ENCODE measurements at places on chromosomes 1 and 21.

DNA sequence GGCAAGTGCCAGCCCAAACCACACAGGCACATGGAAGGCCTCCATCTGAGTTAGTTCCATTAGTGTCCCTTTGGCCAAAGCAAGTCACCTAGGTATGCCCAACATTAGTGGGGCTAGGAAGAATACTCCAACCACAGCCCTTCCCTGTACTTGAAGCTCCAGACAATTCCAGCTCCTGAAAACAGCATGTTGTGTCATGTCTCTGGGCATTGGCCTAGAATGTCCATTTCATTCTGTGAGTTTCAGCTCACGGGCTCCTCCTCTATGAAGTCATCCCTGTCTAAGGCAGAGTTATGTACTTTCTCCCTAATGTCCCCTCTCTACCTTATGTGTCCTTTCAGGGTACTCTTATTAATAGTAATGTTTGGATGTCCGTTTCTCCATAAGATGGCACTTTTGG, 96.5 kb upstream of the SPATA6 start:
- DNase-seq: no peak

- no peak for DNase-seq
These were observed 17.1 kb downstream of the ATP5PF start for GRCh38 chr21:25717491-25718147.

DNA sequence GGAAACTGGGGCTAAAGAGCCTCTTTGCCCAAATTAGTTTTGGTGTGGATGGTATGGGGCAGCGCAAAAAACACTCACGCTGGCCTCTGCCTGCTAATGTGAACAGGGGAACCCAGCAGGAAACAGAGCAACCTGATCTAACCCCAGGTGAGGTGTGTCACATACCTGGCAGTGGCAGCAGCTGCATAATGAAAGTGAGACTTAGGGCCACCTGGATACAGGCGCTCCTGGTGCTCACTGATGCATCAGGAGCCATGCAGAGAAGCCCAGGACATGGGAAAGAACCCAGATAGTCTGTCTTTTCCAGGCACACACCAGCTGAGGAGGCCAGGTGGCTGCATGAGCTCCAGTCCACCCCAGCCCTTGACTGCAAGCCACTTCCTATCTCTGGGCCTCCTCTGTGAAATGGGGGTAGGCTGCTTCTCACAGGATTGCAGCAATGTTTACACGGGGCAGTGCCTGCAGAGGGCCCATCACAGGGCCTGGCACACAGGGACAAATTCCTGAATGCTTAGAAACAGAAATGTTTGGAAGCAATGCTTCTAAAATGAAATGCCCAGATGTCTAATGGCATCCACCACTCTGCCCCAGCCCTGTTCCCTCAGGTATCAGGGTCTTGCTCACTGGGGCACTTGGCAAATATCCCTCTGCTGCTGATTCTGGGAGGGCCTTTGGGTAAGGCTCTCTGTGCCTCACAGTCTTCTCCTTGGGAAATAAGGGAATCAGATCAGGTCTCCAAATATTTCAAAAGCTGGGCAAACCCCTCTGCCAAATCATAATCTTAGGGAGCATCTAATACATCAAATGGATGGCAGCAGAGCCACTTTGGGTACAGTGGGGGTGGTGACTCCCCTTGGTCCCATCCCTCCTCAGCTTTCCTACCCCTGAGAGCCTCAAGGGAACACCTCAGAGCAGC, 19.9 kb downstream of the DHCR24 start:
- no peak for DNase-seq

DNA sequence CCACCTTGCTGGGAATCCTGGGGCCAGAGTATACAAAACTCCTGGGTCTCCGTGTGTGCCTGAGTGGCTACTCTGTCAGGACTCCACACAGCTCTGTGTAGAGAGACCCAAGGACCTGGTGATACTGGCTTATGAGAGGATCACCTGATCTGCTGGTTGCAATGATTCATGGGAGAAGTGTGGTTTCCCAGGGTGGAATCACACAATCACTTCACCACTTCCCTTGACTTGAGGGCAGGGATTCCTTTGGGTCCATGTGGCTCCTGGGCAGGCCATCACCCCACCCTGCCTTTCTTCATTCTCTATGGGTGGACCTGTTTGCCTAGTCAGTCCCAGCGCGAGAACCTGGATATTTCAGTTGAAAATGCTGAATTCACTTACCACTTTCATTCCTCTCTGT, 13.3 kb downstream of the PRSS38 start:
- DNase-seq: no peak

GRCh38 chr21:16215193-16215592, 485.4 kb downstream of the USP25 start:
- DNase-seq: no peak

DNA sequence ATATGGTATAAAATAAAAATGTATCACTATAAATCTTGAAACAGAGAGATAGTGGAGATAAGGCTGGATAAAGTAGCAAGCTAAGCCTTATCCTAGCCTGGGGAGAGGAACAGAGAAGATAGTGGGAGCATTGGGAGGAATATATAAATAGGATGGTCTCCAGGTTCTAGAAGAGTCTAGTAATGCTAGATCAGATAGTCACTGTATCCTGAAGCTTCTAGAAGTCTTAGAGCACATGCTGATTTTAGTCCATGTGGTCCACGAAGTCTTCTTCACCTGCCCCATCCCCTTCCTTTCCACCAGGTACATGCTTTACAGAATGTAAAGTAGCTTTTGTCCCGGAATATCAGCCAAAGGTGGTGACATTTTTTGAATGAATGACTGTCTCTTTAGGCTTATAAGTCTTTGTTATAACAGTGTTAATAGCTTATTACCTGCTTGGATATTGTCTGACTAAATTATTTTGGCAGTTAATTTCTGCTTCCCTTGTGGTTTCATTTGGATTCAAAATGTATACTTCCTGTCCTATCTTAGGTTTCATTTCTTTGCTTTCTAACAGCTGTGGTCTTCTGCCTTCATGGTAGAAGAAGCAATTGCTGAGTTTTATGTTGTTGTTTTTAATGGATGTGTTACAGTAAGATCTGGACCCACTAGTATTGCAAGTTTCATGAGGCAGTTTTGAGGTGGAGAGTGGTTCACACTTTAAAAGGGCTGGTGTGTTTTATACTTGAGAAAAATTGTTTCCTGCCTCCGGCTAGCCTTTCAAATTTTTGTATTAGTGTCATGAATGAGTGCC, 5.9 kb downstream of the SMG7 start:
- no peak for DNase-seq

- no peak for DNase-seq
These were observed 29.4 kb downstream of the HMGB4 start for GRCh38 chr1:33893147-33893830.

GRCh38 chr1:219185486-219186117, 11.9 kb downstream of the LYPLAL1 start:
- DNase-seq: no peak

GRCh38 chr1:8903410-8903809, 24.9 kb upstream of the ENO1 start:
- DNase-seq: no peak

DNA sequence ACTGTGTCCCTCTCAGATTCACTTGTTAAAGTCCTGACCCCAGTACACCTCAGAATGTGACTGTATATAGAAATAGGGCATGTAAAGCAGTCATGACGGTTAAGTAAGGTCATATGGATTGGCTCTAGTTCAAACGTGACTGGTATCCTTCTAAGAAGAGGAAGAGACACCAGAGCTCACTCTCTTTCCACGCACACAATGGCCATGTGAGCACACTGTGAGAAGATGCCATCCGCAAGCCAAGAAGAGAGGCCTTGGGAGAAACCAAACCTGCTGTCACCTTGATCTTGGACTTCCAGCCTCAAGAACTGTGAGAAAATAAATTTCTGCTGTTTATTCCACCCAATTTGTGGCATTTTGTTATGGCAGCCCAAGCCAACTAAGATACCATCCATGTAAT, 56.8 kb upstream of the IRF2BP2 start:
- no peak for DNase-seq

- no peak for DNase-seq
These were observed 18.6 kb downstream of the NAV1 start for GRCh38 chr1:201557572-201557958.

- no peak for DNase-seq
These were observed 309.5 kb downstream of the KIF26B start for GRCh38 chr1:245464290-245464689.

GRCh38 chr21:44013380-44014088, 1.4 kb downstream of the TRAPPC10 start:
- DNase-seq: peak; percentile 13

GRCh38 chr1:157968946-157969345, 24.5 kb upstream of the KIRREL1 start:
- no peak for DNase-seq

DNA sequence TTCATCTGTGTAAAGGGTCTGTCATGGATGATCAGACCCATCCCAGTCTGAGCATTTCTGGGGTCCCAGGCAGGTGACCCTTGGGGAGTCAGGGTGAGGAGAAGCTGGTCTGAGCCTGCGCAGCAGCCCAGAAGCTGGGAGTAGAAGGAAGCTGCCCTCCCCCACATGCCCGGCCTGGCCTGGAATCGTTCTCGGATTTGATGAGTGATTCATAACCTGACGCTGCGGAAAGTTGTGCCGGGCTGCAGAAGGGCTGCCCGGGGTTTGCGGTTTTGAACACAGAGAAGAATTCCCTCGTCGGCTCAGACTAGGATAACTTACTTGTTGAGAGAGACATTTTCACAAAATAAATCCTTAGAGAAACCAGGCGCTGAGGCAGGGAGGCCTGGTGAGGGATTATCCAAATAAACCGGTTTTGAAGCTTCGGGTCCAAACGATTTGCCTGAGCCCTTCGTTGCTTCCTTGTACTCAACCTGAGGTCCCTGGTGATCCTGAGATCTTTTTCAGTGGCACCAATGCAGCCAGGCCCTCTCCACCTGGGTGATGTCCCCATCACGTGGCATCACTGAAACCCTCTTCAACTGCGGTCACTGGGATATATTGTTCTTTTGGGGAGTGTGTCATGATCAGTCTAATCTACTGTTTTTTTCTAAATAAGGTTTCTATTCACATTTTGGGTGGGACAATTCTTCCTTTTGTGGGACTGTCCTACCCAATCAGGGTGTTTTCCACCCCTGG, 29.2 kb downstream of the EPHB2 start:
- no peak for DNase-seq

DNA sequence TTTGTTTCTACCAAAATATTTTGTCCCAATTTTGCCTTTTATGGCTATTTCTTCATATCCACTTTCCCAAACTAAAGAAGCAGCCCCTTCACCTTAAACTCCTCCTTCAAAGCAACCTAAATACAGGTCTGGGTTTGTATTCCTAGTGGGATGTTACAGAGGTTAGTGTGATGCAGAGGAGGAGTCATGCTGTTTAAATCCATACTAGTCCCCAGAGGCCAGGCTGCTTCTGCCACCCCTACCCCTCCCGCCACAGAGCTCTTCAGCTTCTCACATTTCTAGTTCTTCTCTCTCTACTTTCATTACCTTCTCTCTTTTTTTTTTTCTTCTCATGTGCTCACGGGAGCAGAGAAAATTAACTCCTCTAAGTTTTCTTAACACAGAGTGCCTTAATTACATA, 29.3 kb downstream of the SELL start:
- no peak for DNase-seq

DNA sequence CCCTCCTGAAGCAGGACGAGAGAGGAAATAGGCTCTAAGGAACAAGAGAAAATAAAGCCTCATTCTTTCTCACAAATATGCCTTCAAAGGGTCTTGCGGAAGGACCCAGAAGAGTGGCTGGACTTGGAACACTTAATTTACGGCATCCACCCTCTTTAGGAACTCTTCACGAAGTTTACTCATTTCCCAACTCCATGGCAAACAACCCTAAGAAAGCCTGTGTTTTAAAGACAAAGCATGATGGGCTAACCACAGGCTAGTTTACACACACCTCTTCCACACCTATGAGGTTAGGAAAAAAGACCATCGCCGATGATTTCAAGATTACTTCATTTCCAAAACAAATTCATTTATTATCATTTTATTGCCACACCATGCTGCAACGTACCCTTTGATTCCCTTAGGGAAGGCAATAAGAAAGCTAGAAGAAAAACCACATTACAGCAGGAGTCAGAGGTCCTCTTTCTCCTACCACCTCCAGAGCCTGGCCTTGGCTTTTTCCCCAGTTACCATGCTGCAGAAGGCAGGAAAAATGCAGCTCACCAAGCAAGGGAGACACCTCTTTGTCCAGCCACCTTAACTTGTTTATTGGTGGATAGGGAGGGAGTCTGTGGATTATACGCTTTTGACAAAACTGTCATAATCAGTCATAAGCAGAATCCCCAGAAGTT, 29.6 kb downstream of the CHI3L2 start:
- DNase-seq: no peak

- DNase-seq: no peak
These were observed 41.1 kb upstream of the ZNF124 start for GRCh38 chr1:247212627-247213617.

DNA sequence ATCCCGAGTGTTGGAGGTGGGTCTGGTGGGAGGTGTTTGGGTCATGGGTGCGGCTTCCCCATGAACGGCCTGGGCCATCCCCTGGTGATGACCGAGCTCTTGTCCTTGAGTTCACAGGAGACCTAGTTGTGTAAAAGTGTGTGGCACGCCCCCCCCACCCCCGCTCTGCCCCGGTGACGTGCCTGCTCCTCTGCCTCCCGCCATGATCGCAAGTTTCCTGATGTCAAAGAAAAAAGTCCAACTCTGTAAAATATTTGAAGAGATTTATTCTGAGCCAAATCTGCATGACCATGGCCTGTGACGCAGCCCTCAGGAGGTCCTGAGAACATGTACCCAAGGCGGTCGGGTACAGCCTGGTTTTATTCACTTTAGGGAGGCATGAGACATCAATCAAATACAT, 125.1 kb upstream of the COL6A1 start:
- DNase-seq: no peak

- DNase-seq: peak; percentile 50
These were observed 3.4 kb upstream of the ECE1 start for GRCh38 chr1:21293537-21294265.

- DNase-seq: no peak
These were observed 54.6 kb downstream of the TENT5C start for GRCh38 chr1:117660271-117660965.

DNA sequence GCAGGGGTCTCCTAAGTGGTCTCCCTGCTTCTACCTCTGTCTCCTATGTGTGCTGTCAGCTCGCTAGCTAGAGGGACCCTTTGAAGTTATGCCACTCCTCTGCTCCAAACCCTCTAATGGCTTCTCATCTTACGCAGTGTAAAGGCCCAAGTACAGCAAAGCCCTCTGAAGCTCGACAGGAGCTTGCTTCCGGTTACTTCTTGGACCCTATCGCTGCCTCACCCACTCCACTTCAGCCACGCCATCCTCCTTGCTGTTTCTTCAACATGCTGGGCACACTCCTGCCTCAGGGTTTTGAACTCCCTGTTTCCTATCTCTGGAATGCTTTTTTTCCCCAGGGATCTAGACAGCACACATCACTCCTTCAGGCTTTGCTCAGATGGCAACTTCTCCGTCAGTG, 102.3 kb upstream of the F3 start:
- no peak for DNase-seq

GRCh38 chr1:11314959-11315358, 42.0 kb downstream of the UBIAD1 start:
- no peak for DNase-seq

GRCh38 chr1:145961425-145962156, 2.8 kb downstream of the ANKRD34A start:
- no peak for DNase-seq

DNA sequence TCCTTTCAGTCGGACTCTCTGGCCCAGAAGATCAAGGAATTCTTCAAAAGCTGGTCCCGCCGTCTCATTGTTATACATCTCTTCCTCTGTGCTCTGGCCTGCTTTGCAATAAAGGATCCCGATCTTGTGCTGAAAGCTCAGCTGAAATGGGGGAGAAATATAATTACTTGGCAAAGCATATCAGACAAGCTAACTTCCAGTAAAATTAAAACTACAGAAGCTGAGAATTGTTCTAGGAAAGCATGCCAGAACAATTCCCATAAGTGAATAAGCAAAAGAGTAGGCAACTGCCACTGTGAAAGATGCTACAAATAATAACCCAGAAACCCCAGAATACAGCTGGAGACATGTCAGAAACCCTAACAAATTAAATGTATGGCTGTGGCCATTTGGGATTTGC, 146.1 kb downstream of the SIPA1L2 start:
- DNase-seq: no peak
